ENCODE measurements at places on chromosomes 5 and 9.

GRCh38 chr9:34742710-34743109 lies 32.8 kb upstream of the CCL21 start:
- DNase-seq: no peak

DNA sequence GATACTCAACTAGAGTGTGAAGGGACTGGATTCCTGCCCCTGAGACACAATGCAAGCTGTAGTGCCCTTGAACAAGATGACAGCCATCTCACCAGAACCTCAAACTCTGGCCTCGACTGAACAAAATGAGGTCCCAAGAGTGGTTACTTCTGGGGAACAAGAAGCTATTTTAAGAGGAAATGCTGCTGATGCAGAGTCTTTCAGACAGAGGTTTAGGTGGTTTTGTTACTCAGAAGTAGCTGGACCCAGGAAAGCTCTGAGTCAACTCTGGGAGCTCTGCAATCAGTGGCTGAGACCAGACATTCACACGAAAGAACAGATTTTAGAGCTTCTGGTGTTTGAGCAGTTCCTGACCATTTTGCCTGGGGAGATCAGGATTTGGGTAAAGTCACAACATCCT lies 2.4 kb downstream of the ZNF483 start:
- DNase-seq: no peak

DNA sequence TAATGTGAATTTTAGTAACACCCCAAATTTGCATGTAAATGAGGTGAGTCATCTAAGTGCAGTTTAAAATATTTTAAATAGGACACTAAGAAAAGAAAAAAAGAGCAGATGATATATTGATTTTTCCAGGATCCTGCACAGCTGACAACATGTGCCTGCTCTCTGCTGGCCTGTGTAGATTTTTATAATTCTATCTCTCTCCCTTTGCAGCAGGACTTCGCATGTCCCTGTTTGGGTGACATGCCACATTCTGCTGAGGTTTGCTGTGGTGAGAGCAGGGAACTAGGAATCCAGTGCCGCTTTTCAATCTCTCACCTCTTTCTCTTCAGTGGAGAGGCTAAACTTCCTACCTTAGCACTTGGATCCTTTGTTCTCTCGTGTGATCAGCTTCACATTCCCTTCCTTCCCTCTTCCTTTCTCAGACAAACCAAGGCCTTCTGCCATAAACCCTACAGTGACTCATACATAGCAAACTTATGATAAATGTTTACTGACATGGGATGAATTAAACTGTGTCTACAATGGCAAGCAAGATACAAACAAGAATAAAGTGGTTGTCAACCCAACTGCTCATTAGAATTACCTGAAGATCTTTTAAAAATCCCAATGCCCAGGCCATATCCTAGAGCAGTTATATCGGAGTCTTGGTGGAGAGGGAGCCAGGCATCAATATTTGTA lies 198.8 kb upstream of the EFNA5 start:
- no peak for DNase-seq

- DNase-seq: no peak
Observed at GRCh38 chr5:143207563-143208364, 195.7 kb downstream of the NR3C1 start.

- no peak for DNase-seq
Observed at GRCh38 chr9:88973281-88974045, 17.8 kb upstream of the S1PR3 start.

- no peak for DNase-seq
Observed at GRCh38 chr5:163748934-163749333, 243.5 kb downstream of the MAT2B start.

GRCh38 chr5:72584466-72584865 lies 77.3 kb upstream of the ZNF366 start:
- no peak for DNase-seq

- no peak for DNase-seq
Observed at GRCh38 chr5:43772764-43773477, 169.9 kb downstream of the NNT start.

DNA sequence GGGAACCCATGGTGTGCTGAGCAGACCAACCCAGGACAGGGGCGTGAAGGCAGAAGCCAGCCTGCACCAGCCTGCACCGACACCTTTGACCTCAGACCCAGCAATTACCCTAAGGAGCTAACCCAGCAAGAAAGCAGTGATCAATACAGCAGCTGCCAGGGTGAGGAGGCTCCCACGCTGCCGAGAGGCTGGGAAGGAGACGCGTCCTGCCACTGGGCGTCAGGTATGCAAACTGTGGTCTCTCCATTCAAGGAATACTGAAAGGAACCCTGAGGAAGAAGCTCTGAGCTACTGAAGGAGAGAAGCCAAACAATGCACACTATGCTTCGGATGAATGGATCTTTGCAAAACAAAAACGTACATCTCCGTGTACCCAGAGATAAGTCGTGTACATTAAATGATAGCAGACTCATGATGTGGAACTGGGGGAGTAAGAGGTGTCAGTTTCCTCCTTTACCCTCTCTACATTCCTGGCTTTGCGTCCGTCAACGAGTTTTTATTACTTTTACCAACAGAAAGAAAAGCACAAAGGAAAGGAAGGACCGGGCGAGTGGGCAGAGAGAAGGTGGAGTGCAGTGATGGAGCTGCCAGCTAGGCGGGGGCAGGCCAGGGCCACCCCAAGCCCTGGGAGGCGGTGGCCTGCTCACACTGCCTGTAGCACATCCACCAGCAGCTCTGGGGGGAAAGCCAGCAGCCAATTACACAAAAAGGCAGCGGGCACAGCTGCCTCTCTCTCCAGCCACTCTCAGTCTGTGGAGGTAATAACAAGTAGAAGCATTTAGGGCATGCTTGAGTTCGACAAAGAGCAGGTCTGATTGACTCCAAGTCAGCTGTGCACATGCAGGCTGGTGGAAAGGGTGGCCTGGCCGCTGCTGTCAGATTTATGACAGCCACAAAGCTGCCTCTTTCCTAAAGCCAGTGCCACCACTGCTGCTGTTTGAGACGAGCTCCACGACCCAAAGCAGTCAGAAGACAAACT lies 29.3 kb downstream of the RASGEF1C start:
- DNase-seq: no peak

- no peak for DNase-seq
Observed at GRCh38 chr5:127294829-127295228, 4.2 kb downstream of the MEGF10 start.

GRCh38 chr5:153358315-153358976 lies 132.0 kb upstream of the GRIA1 start:
- no peak for DNase-seq

DNA sequence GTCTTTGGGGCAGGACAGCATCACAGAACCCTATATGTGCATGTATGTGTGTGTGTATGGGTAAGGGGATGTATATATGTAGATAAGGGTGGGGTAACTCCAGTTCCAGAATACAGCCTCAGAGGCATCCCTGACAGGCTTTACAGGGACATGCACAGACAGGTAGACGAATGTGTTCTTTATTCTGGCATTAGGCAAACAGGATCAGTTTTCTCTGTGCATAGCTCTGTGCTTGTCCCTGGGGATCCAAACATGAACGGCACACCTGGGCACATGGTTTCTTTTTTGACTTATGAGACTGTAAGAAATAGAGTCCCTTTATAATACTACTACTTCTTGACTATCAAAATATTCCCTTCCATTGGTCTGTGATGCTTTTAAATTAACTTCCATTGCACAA lies 120.6 kb downstream of the TRIO start:
- no peak for DNase-seq

GRCh38 chr5:146340260-146341081 lies 1.8 kb downstream of the POU4F3 start:
- DNase-seq: no peak

GRCh38 chr5:68673106-68673822 lies 420.6 kb upstream of the SLC30A5 start:
- no peak for DNase-seq

GRCh38 chr5:43573058-43573457 lies 16.2 kb upstream of the PAIP1 start:
- no peak for DNase-seq

DNA sequence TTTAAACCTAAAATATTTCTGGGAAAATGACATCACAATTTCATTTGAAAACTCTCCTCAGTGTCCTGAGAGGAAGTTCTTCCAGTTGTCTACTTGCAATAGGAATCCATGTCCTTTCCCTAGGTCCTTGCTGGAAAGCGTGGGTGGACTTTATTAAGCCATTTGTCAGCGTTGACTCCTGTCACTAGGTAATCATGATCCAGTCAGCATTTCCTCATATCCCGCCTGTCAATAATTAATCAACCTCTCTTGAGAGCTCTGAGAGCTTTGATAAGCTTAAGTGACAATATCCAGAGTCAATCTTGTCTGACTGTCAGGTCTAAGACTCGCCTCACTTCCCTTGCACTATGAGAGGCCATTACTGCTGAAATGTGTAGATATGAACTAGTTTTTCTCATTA lies 107.2 kb upstream of the SLIT3 start:
- no peak for DNase-seq

DNA sequence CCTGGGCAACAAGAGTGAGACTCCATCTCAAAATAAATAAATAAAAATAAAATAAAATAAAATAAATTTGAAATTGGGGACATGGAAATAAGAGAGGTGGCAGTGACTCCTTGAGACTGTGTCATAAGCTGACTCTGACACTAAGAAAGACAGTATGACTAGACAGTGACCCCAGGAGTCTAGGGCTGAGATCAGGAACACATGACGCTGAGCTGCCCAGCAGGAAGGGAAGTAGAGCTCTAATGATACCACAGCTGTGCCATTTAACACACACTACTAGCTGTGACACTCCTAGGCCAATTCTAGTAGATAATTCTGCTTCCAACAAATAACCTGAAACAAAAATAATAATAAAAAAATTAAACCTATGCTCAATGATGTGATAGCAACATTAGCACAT lies 293.0 kb downstream of the SEC61B start:
- no peak for DNase-seq

DNA sequence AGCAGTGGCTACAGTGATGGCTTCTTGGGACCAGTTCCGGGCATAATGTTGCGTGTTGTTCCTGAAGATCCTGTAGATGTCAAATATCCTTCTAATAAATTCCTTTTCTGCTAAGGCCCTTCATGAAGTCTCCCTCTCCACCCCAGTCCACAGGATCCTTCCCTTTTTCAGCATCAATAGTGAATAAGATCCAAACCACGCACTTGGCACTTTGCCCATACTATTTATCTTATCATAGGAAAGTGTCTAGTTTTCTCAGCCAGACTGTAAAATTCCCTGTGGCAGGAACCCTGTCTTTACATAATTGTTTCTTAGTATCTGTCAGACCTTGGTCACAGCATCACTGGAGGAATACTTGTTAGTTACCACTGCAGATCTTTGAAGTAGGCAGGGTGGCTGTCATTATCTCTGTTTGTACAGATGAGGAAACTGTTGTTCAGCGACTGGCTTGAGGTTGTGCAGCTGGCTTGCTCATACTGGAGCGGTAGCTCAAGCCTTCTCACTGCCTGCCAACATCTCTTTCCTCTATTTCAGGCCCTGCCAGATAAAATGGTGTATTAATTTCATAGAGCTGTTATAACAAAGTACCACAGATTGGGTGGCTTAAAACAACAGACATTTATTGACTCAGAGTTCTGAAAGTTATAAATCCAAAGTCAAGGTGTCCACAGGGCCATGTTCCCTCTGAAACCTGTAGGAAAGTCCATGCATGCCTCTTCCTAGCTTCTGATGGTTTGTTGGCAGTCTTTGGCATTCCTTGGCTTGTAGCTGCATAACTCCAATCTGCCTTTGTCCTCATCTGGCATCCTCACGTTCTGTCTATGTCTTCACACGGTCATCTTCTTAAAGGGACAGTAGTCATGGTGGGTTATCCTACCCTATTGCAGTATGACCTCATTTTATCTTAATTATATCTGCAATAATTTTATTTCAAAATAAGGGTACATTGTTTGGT lies 33.5 kb upstream of the APC start:
- no peak for DNase-seq

DNA sequence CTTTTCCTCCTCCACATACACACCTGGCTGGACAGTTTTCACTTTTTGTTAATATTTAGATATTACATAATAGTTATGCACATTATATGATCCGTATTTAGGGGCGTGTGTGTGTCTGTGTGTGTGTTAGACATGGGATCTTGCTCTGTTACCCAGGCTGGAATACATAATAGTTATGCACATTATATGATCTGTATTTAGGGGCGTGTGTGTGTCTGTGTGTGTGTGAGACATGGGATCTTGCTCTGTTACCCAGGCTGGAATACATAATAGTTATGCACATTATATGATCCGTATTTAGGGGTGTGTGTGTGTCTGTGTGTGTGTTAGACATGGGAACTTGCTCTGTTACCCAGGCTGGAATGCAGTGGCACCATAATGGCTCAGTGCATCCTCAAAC lies 199.0 kb upstream of the OTULINL start:
- no peak for DNase-seq

DNA sequence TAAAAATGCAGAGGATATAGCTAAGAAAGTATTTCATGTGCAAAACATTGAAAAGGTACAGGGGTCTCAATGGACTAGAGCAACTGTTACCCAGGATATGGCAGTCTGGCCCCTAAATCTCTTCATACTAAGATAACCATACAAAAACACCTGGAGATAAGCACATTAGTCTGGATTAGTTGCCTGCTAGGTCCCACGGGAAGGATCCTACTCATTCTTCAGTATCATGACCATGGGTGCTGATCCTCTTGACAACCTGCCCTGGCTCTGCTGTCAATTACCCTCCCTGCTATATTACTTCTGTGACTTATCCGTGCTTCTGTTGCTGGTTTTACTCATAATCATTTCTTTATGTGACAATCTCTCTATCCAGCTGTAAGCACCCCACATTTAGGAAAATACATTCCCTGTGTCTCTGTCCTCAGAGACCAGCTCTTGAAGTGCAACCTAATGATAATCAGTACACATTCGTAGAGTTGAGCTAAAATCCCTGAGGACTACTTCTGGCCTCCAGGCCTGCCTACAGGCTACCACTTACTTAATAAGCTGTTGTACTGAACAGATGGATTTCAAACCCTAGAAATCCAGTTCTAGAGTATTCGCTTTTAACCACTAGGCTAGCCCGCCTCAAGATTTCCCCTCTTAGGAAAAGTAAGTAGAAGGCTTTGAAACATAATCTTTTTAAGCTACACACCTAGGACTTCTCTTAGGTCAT lies 190.5 kb upstream of the OR13F1 start:
- no peak for DNase-seq

GRCh38 chr5:98309785-98310598 lies 463.5 kb upstream of the RGMB start:
- no peak for DNase-seq

DNA sequence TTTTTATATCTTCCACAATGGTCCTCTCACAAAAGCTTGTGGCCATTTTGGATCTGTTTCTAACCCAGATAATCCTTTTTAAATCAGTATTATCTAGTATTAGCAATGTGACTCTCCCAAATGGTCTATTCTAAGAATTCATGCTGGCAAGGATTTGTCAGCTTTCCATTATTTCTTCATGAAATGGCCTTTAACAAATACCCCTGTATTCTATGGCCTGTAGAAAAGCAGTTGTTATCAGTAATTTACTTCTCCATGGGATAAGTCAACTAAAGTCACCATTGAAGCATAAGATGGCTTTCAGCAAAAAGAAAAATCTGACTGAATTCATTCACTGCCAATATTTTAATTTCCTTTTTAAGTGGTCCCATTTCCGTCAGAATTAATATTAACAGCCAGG lies 346.4 kb upstream of the FAM174A start:
- DNase-seq: no peak

GRCh38 chr9:19087106-19088000 lies 15.4 kb downstream of the HAUS6 start:
- no peak for DNase-seq

All from T-helper 1 cell (primary cell).